ENCODE measurements at places on chromosomes 1 and 21.
A peak's percentile ranks its signal among the peaks of the same experiment; 100 is the strongest.

GRCh38 chr1:77817368-77818209 lies 38.1 kb downstream of the MIGA1 start:
- DNase-seq = no peak

DNA sequence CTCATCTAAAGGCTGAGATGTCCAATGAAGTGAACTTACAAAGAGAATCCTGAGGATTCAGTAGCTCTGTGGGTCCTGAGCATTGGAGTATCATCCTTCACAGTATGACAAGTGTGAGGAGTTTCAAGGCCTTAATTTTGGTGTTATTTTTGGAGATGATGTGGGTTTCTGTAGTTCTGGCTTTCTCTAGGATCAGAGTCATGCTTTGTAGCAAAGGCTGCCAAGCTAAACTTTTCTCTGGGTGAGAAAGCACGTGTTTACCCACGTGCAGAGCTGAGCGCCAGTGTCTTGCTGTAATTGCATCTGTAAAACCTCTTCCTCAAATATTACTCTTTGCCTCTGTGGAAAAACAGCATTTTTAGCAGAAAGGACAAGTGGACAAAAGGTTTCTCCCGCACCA lies 387.8 kb upstream of the LYPLAL1 start:
- DNase-seq = no peak

DNA sequence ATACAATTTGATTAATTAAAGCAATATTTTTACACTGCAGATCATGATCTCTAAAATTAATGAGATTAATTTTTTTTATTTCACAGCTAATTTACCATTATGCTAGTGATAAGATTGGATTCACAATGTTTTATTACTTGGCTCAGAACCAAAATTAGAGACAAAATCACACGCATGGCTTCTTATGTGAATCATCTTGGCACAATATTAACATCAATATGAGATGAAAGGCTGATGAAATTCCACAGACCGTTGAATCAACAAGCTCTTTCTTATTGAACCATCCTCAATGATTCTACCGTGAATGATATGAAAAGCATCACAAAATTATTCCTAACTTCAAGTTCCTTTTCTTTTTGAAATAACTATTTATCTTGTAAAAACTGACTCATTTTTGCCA lies 544.9 kb downstream of the KCNT2 start:
- no peak for DNase-seq

DNA sequence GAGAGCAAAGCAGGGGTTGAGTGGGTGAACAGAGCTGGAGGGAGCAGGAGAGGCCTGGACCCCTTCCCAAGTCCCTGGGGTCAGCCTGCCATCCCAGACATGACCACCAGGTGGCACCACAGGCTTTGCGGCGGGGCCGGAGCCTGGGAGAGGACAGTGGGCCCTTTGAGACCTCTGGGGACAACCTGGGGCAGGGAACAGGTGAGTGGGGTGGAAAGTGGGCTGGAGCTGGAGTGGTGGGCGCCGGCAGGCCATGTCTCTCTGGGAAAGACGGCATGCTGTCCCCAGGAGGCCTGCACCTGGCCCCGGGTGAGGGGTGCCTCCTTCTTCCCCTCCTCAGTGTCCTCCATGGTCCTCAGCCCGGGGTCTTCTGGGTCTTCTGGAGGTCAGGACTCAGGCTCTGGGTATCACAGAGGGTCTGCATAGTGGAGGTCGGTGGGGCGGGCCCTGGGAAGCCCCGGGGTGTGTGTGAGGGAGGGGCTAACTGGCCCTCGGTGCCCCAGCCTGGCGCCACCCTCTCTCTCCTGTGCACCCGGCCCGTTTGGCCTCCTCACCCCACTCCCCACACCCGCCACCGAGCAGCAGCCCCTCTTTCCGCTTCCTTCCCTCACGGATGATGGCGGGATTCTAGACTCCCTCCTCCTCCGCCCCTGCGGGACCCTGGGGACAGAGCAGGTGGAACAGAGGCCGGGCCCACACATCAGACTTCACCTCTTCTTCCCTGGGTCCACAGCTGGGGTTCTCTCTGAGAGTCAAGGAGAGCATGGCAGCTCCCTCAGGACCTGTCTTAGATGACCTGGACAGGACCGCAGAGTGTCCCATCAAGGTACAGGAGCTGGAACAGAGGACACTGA lies 28.5 kb upstream of the PKP1 start:
- DNase-seq = peak; percentile 45

DNA sequence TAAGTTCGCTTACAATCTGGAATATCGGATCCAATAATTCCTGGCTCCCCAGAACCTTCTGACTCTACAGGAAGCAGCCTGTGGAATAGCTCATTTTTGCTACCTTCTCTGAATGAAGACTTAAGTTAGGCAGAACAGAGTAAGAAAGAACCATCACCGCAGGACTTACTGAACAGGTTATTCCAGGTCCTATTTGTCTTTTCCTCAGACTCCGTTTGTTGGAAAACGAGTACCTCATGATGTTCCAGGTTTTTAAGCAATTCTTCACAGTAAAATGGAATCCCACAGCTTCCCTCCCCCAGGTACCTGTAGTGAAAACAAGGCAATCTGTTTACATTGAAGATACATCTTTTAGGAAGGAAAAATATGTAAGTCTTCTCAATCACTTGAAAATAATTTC lies 59.8 kb downstream of the ADCY10 start:
- DNase-seq = no peak
